ENCODE measurements at places on chromosomes 11 and 22. TPM values are rescaled to one million over a fixed set of nuclear protein-coding genes. Genes with fewer than 3 reads are reported as not detected.

PRDM11 gene
- 23.4 TPM for polyA plus RNA-seq

SMIM35 gene
- polyA plus RNA-seq = 0.46 TPM

FRMD8 gene
- 23.5 TPM for polyA plus RNA-seq

- no peak for DNase-seq
These were observed 40.6 kb downstream of the RELT start for GRCh38 chr11:73416786-73417185.

- no peak for DNase-seq
These were observed 29.3 kb upstream of the NECTIN1 start for GRCh38 chr11:119758291-119758690.

- no peak for DNase-seq
These were observed 301.7 kb downstream of the BRD1 start for GRCh38 chr22:49525801-49526535.

GRCh38 chr11:62432695-62433094 is 13.9 kb downstream of the SCGB1A1 start:
- DNase-seq = peak; percentile 60

DNA sequence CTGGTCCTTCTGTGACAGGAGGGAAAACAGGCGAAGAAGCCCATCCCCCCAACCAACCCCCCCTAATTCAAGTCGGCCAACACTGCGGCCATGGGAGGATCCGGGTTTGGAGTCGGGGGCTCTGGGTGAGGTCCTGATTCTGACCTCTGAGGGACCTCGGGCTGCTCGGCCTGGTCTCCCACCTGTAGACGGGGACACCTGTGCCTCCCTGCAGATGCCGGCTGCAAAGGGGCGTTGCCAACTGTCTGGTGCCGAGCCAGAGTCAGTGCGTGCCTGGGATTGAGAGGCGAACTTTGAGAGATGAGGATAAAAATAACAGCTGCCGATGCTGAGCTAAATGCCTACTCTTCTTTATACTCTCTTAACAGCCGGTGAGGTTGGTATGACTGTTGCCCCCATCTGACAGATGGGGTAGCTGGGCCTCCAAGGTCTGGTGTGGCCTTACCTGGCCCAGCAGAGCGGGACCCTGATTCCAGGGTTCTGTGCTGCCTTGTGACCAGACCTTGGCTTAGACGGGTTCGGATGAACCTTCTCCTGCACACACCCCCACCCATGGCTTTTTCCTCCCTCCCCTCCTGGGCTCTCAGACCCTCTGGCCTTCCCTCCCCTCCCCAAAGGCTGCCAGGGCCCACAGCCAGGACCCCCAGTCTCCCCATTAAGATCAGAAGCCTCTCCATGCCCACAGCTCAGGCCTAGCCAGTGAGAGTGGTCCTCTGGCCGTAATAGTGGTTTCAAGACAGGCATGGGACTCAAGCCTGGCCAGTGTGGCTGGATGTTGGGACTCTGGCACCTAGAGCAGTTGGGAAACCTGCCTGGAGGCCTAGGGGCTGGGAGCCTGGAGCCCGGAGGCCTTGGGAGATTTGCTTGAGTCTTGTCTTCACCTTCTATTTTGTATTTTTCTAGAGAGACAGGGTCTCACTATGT is 41.7 kb downstream of the KCNJ4 start:
- DNase-seq = no peak

- no peak for DNase-seq
These were observed 22.9 kb upstream of the CRYBB3 start for GRCh38 chr22:25176799-25177198.

DNA sequence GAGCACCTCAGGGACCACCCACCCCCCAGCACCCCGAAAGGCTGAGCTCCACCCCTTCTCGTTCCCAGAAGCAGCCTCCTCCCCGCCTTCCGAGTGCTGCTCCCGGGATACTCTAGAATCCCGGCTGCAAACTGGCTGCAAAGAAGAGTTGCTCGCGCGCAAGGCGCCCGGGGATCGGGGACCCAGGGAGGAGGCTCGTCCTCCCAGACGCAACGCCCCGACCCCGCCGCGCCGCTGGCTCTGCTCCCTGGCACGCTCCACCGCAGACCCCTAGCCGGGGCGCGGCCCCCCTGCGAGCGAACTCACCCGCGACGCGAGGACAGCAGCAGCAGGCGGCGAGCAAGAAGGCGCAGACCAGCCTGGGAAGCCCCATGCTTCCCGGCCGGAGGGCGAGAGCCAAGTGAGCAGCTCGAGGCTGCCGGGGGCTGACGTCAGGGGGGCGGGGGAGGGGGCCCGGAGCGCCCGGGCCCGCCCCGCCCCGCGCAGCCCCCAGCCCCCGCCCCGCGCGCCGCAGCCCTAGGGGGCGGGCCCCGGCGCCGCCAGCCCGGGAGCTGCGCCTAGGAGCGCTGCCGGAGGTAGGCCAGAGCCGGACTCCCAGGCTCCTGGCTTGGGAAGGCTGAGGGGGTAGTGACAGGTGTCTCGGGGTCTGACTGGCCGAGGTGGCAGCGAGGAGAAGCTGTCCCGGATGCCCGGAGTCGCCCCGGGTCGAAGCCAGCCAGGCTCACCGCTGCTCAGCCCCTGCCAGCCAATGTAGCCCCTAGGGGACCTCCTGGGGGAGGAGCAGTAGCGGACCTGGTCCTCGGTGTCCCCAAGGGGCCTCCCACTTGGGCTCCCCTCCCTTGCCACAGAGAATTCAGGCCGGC is at the start of gene MCAM:
MCAM (minus strand) TSS at position 402 of the 863 bp plus-strand sequence; CDS start at position 373, 29 bp downstream.
- peak; percentile 39 for DNase-seq
